ENCODE measurements at places on chromosomes 1 and 21.

DNA sequence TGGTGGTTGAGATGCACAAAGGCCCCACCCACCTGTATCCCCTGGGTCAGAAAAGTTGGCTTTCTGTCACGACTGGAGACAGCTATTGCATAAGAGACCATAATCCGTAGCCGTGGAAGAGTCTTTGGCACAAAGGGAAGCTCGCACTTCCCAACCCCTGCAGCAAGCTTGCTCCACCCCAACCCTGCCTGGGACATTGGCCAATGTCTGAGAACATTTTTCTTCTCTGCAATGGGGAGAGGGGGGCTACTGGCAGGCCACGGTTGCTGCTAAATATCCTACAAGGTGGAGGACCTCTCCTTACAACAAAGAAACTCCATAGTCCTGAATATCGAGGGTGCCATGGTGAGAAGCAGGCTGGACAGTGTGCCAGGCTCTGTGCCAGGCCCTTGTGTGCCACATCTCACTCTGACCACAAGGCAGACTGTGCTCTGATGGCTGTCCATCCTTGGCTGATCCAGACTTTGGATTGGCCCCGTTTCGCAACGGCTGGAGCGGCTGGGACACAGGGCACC lies 104.1 kb downstream of the CSMD2 start:
- DNase-seq, result no peak

DNA sequence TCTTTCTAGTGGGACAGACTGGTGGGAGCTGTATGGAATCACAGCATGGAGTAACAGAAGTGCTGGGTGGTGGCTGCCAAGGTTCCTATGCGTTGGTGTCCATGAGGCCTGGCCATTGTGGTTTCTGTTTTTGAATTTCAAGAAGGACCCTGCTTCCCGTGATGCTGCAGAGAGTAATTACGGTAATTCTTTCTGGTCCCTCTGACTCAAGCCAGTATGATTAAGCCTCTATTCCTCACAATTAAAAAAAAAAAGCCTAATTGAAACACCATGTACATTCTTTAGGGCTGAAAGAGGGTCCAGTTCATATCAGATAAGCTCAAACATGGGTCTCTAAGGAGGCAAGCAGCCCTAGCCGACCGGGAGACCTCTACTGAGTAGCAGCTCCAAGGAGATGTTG lies 10.5 kb upstream of the C1orf21 start:
- no peak for DNase-seq

DNA sequence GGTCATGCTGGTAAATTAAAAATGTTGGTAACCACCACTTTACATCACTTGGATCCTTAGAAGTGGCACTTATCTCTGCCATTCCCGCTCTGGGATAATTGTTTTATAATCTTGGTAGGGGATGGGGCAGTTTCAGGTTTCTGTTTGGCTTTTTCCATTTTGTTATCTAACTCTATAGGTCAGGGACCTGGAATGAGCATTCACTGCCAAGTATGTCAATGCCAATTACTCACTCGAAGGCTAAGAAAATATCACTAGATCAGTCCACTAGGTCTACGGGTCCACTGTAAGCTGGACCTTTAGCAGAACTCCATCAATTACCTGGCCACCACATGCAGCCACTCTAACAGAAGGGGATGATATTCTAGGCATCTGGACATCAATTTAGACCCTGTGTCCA lies 4.5 kb upstream of the DIP2A start:
- DNase-seq, result no peak

DNA sequence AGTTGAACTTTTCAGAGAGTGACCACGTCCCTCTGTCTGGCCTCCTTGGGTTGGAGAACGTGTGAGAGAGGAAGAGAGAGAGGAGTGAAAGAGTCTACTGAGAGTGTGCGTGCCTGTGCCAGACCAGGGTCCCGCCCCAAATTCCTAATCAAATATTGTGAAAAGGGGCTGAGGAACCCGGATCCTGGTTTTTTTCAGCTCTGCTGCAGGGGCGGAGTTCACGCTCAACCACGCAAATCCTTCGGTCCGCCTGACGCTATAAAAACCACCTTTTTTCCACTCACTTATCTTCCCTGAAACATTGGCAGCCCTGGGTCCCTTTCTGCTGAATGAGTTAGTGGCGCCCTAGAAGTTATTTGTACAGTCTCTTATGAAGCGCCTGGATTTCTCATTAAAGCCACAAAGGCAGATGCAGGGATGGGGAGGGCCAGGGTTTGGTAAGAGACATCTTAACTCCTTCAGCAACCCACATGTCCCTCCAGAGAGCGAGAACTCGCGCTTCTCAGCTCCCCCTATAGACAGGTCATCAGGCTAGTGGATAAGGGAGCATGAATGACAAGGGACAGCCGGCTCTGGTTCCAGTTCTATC lies at the start of gene FMOD:
Gene FMOD, minus strand, starts transcription at position 86 of the 589 bp plus-strand sequence. CDS start 2,852 bp downstream, outside the sequence.
- no peak for DNase-seq

GRCh38 chr1:202154148-202154765 lies 6.1 kb downstream of the PTPN7 start:
- no peak for DNase-seq

DNA sequence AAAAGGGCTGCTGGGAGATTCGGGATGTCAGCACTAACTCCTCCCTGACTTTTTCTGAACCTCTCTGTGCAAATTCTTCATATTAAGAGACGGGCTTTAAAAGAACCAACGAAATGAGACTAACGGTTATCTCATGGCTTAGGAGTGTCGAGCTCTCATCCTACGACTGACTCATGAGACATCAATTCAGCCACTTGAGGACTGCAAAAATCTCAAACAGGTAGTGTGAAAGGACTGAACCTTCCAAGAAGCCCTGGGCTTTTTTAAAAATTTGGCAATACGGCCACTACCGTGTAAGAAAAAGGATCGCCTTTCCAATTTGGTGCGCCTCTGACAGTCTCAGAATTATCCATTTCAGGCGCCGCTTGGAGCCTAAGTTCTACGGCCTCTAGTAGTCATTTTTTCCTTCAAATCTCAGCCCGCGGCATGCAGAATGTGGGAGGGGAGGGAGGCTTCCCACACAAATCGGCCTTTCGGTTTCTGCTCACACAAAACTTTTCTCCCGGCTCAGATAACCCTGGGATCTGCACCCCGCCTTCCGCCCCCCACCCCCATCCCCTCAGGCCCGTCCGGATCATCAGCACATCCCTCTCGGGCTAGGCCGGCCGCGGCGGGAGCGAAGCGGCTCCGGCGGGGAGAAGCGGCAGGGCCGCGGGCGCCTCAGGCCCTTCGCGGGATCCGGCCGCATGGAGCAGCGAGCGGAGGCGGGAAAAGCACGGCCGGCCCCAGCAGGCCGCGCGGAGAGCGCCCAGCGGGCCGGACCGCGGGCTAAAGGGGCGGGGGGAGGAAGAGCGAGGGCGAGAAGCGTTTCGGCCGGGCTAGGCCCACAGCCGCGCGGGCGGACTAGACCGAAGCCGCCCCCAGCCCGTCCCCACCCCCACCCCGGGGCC lies 618 bp downstream of the HNRNPR start:
- peak; percentile 43 for DNase-seq

DNA sequence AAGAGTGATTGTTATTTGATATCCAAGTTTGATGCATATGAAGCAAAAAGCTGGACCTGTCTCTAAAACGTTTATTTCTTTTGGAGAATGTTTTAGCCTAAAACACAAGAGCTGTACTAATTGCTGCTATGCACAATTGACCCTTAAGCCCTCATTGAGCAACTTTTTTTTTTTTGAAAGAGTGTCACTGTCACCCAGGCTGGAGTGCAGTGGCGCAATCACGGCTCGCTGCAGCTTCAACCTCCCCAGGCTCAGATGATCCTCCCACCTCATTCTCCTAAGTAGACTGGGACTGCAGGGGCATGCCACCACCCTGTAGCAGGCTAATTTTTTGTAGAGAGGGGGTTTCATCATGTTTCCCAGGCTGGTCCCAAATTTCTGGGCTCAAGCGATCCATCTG lies 129.1 kb downstream of the PIK3R3 start:
- no peak for DNase-seq

- DNase-seq, result no peak
Measured at GRCh38 chr1:15963968-15964648, 11.8 kb downstream of the ZBTB17 start.

- no peak for DNase-seq
Measured at GRCh38 chr1:75136195-75136815, 2.1 kb downstream of the LHX8 start.

Measured in Panc1 (cell line).